Head of caudate nucleus (tissue), 42 donors: ENCODE measurements at places on chromosomes 4 and X.

DNA sequence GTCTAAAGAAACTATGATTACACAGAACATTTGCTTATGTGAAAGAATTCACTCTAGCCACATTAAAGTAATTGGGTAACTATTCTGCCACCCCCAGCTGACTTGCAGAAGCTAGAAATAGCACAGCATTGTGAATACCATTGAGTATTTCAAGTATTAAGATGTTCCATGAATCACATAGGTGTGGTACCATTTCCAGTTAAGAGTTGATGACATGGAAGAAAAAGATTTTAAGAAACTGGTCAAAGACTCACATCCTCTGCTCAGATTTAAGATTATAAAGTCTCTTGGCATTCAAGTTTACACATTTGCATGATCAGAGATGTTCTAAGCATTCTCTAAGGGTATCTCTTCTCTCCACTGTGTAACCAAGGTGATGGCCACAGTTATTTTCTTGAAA lies 287.5 kb downstream of the CAMK2D start:
- DNase-seq, result no peak

DNA sequence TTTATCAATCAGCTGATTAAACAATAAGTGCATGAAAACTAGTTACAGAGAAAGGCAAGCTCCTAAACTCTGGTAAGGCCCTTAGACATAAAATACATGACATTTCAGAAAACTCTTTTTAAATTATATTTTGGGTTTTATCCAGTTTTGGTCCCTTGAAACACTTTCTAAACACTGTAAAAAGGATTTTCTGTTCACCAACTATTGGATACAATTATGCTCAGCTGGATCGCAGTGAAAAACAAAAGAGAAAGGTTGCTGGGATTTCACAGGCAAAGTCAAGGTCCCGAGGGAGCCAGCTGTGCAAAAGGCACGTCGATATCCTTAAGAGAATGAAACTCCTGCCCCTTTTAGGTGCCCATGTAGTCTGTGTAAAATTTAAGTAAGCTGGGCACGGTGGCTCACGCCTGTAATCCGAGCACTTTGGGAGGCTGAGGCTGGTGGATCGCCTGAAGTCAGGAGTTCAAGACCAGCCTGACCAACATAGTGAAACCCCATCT lies 1018.4 kb upstream of the INTU start:
- DNase-seq, result no peak

DNA sequence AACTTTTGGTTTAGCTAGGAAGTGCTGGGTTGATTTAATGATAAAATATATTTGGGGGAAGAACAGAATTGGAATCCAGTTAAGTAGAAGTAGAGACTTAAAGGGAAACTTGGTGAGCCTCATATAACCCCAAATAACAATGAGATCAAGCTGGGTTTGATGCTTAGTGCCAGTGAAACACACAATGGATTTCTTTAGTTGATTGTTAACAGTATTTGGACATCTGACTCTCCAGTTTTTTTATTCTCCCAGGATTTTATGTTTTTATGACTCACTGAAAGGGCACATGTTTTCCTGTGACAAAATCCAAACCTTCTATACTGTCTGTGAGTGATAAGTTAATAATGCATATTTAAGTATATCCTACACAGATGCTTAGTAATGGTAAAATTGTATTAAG lies 2.7 kb upstream of the NEUROG2 start:
- no peak for DNase-seq

DNA sequence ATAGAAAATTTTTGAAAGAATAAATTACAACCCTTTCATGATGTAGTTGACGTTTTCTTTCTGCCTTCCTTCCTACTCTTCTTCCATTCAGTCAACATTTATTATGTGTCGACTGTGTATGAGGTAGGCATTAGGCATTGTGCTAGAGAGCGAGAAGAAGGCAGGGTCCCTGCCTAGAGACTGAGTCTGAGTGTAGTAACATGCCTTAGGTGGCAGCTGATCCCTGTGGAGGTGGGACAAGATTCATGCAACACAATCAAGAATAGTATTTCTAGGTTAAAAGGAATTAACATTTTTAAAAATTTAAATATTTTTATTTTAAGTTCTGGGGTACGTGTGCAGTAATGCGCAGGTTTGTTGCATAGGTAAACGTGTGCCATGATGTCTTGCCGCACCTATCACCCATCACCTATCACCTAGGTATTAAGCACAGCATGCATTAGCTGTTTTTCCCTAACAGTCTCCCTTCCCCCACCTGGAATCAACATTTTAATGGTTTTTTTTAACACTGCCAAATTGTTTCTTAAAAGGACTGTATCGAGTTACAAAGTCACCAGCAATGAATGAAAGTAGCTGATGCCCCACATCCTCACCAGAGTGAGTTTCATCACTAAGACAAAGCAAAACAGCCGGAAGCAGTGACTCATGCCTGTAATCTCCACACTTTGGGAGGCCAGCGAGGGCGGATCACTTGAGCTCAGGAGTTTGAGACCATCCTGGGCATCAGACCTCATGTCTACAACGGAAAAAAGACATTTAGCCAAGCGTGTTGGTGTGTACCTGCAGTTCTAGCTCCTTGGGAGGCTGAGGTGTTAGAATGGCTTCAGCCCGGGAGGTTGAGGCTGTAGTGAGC lies 84.0 kb downstream of the WWC2 start:
- DNase-seq, result no peak

DNA sequence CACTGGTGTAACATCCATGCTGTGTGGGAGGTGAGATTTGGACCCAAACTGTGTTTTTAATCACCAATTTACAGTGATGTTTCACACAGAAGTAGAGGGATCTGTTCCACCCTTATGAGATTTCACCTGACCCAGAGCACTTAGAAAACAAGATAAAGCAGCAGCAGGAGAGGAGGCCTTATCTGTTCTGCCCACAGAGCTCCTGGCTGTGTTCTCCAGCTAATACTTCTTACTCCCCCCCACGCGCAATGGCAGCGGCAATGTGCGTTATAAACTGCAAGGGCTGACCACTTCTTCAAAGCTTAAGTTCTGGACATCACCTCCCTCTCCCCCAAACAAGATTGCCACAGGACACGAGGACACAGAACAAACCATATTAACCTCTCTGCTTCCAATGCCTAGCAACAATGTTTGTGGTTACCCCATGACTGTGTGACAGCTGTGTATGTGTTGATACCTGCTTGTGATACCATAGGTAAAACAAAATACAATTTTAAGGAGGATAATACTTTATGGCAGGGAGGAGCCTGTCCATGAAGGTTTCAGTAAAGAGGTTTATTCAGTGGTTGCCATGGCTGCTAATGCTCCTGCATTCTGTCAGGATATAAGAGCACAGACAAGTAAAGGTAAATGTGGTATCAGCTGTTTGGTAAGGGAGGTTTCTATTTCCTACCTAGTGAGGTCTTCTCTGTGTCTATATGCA lies 210.0 kb downstream of the SOWAHB start:
- DNase-seq, result no peak

GRCh38 chr4:41104155-41104554 lies 110.2 kb downstream of the APBB2 start:
- no peak for DNase-seq

- DNase-seq, result no peak
Observed at GRCh38 chr4:87939978-87940690, 35.4 kb upstream of the SPP1 start.

DNA sequence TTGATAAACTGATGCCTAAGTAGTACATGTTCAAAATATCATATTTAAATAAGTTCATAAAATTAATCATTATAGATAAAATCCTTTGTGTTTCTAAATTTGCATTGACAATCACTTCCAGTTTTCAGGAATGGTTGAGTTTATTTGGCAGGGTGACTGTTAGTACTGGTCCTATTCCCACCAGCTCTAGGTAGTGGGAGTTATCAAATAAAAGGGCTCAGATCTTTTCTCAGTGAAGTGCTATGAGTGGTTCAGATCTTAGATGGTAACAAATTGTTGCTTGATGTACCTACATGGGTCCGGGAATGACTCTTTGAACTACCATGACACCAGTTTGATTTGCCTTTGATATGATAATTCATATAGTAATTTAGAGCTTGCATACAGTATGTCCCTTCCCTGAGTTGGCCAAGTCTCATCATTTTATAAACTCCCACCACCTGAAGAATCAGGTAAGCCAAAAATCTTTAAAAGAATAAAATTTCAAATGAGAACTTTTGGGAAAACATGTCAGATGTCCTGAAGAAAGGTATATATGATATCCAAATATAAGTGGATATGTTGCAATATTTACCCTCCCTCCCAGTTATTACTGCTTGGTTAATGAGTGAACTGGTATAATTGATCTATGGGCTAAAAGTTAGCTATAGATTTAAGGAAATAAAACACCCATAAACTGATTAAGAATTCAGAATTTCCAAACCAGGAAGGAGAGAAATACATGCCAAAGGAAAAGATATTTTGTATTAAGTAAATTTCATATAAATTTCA lies 28.6 kb downstream of the GPC3 start:
- DNase-seq, result no peak

DNA sequence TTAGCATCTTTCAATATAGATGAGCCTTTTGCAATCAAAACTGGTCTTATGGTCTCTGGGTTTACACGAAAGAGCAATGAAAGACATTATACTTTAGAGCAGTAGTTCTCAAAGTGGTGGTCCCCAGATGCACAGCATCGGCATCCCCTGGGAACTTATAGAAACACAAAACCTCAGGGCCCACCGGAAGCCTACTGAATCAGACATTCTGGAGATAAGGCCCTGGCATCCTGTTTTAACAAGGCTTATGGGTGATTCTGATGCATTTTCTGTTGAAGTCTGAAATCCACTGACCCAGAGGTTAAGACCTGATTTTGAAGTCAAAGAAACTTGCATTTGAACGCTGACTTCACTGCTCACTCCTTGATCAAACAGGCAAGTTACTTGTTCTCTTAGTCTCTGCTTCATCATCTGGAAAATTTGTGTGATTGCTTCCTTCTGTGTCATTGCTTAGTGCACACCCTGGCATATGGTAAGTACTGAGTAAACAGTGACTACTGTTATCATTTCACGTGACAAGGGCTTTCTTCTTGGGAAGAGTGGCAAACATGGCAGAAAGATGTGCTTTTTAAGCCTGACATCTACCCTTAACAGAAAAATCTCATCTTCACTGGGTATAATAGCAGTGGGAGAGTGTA lies 14.5 kb downstream of the CHRNA9 start:
- no peak for DNase-seq

DNA sequence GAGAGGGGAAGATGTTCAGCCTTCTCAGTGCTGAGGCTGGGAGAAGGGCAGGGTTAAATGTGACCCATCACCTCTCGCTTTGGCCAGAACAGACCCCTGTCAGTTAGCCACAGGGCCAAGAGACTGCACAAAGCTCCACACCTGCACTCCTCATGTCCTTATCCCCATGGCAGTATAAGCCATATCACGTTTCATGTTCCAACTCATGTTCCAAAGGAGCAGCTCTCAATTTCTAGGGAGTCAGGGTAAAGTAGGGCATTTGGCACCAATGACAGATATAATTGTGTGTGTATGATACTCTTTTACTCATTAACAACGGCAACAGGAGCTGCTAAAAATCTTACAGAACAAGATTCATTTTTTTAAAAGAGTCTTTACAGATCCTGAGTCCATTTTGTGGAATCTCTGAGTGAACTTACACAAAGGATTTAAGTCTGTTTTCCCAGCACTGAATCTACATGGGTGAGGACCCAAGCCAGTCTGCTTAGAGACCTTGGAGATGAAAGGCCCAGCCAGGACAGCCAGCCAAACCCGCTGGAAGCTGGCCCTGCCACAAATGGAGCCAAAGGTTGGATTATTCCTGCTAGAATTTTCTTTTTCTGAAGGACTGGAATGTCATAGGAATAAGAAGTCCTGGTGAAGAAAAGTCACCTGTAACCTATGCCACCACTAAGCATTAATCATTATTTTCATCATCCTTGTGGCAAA lies 129.1 kb upstream of the SMAD1 start:
- peak; percentile 47 for DNase-seq
